GM23338 (cell line): ENCODE measurements at places on chromosomes 7 and 10.
A peak's percentile ranks its signal among the peaks of the same experiment; 100 is the strongest.

DNA sequence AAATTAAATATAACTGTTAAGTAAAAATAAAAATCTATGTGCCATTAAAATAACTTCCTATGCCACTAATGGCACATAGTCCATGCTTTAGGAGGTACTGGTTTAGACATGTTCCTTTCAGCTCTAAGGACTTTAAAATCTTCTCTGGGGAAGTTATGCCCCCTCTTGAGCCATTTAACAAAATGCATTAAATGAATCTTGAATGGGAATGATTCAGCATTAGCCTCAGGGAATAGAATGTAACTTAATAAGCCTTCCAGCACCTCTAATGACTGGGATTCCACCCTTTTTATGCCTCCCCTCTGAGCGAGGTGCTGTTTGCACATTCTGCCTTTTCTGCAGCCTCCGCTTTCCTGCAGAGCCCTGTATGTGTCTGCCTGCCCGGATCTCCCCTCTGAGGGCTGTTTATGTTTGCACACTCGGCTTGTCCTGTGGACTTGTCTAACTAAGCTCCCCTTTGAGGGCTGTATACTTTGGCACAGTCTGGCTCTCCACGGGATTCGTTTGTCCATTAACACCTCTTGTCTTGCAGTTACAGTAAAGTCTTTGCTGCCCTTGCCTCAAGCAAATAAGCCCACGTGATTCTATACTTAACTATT, 108.4 kb upstream of the HPS1 start:
- H3K36me3 ChIP-seq = no peaks in the 10 kb centered on the region
- peaks cover 5% of the 10 kb centered on the region for H3K4me1 ChIP-seq
- H3K27me3 ChIP-seq = no peaks in the 10 kb centered on the region
- H3K4me3 ChIP-seq = no peak overlapping the region
- H3K27ac ChIP-seq = no peak overlapping the region
- no peak for DNase-seq

- H3K4me1 ChIP-seq = peaks cover 6% of the 10 kb centered on the region; the same call in 1 of the 2 replicates
- H3K36me3 ChIP-seq = no peaks in the 10 kb centered on the region
- H3K27me3 ChIP-seq = no peaks in the 10 kb centered on the region
- H3K4me3 ChIP-seq = no peak overlapping the region
Observed at GRCh38 chr7:67387851-67388250, 391.2 kb downstream of the TYW1 start.

GRCh38 chr7:130853503-130854279, 119.7 kb upstream of the KLF14 start:
- H3K27me3 ChIP-seq = no peaks in the 10 kb centered on the region
- H3K36me3 ChIP-seq = peaks cover 3% of the 10 kb centered on the region; the same call in 1 of the 2 replicates
- no peaks in the 10 kb centered on the region for H3K4me1 ChIP-seq
- no peak for DNase-seq
- no peak overlapping the region for H3K4me3 ChIP-seq

- no peaks in the 10 kb centered on the region for H3K27me3 ChIP-seq
- no peaks in the 10 kb centered on the region for H3K36me3 ChIP-seq
- no peak overlapping the region for H3K4me3 ChIP-seq
- DNase-seq = no peak
- peaks cover 16% of the 10 kb centered on the region for H3K4me1 ChIP-seq
Observed at GRCh38 chr7:3861386-3861785, 560.3 kb downstream of the SDK1 start.

DNA sequence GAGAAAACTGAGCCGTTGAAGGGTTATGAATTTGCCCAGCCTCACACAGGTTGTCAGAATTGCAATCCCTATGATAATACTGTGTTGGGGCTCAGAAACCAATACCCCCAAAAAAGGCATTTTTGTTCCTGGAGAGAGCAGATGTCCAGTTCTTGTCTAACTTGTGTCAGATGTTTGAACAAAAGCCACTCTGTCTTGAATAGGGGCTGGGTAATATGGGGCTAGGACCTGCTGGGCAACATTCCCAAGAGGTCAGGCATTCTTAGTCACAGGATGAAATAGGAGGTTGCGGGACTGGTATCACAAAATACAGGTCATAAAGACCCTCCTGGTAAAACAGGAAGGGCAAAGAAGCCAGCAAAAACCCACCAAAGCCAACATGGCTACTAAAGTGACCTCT, 482.1 kb downstream of the IPMK start:
- no peaks in the 10 kb centered on the region for H3K27me3 ChIP-seq
- H3K27ac ChIP-seq = peak overlapping the region; percentile 74
- DNase-seq = no peak
- no peak overlapping the region for H3K4me3 ChIP-seq

GRCh38 chr10:28241741-28242399, 61.0 kb downstream of the MPP7 start:
- H3K27ac ChIP-seq = no peak overlapping the region
- H3K36me3 ChIP-seq = no peaks in the 10 kb centered on the region
- no peak overlapping the region for H3K4me3 ChIP-seq
- DNase-seq = peak; percentile 73
- H3K27me3 ChIP-seq = no peaks in the 10 kb centered on the region

GRCh38 chr10:24902400-24902728, 50.0 kb downstream of the PRTFDC1 start:
- no peaks in the 10 kb centered on the region for H3K27me3 ChIP-seq
- H3K4me3 ChIP-seq = no peak overlapping the region
- no peak for DNase-seq
- H3K4me1 ChIP-seq = peaks cover 2% of the 10 kb centered on the region; the same call in 1 of the 2 replicates
- H3K27ac ChIP-seq = no peak overlapping the region
- no peaks in the 10 kb centered on the region for H3K36me3 ChIP-seq

GRCh38 chr10:51244748-51245490, 170.6 kb downstream of the PRKG1 start:
- peak; percentile 76 for DNase-seq
- peak overlapping the region; percentile 6 for H3K4me3 ChIP-seq
- no peaks in the 10 kb centered on the region for H3K27me3 ChIP-seq
- H3K27ac ChIP-seq = peak overlapping the region; percentile 67
- H3K4me1 ChIP-seq = peaks cover 36% of the 10 kb centered on the region

- H3K27me3 ChIP-seq = no peaks in the 10 kb centered on the region
- no peak overlapping the region for H3K4me3 ChIP-seq
- no peak overlapping the region for H3K27ac ChIP-seq
- H3K4me1 ChIP-seq = peaks cover 6% of the 10 kb centered on the region; the same call in 1 of the 2 replicates
Observed at GRCh38 chr7:118902600-118902999, 678.1 kb downstream of the ANKRD7 start.

- no peak overlapping the region for H3K27ac ChIP-seq
- H3K4me1 ChIP-seq = peaks cover 14% of the 10 kb centered on the region
- H3K4me3 ChIP-seq = no peak overlapping the region
- DNase-seq = no peak
Observed at GRCh38 chr7:143437578-143437977, 5.7 kb upstream of the TAS2R60 start.
